Bone marrow (tissue), 2 donors: ENCODE measurements at places on chromosomes 13 and 19.

- no peak for DNase-seq
Measured at GRCh38 chr19:28168557-28168956, 1044.4 kb downstream of the UQCRFS1 start.

DNA sequence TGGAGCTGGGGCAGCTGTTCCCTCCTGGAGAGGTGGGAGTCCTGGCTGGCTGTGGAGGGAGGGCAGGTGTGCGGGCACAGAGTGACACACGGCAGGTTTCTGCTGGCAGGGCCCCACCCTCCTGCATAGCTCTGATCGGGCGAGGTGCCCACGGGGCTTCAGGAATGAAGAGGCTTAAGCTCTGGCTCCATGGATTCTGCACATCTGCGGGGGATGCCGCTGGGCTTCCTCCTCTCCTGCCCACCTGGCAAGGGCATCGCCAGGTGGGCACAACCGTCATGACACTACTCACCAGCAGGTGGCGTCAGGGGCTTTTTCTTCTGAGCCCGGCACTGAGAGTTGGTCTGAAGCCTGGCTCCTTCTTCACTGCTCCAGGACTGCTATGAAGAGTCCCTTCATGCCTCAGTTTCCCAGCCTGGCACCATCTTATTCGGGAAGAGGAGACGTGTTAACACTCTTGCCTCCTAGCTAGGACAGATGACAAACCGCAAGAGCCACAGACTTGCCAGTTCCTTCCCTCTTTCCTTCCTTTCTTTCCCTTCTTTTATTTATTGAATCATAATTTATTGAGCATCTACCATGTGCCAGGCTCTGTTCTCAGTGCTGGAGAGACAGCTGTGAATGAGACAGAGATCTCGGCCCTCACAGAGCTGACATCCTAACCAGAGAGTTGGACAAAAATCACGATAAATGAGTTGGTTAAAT is 15.2 kb upstream of the PAK4 start:
- peak; percentile 14 for DNase-seq

DNA sequence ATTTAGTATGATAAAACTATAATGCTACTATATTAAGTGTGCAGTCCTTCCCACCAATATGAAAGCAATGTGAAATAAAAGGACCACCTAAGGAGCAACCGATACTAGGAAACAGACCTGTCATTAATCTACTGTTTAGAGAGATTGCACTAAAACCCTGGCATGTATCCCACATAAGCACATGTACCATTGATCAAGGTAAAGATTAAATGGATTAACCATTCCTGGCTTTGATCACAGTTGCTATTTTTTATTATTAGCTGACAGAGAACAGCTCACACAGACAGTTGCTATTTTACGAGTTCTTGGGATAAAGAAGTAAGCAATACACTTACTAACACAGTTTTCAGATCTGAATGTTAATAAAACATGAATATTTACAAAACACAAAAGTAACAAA is 57.7 kb upstream of the ZDHHC20 start:
- DNase-seq: no peak

- DNase-seq: peak; percentile 46
Measured at GRCh38 chr13:29573190-29573589, 22.3 kb downstream of the SLC7A1 start.

DNA sequence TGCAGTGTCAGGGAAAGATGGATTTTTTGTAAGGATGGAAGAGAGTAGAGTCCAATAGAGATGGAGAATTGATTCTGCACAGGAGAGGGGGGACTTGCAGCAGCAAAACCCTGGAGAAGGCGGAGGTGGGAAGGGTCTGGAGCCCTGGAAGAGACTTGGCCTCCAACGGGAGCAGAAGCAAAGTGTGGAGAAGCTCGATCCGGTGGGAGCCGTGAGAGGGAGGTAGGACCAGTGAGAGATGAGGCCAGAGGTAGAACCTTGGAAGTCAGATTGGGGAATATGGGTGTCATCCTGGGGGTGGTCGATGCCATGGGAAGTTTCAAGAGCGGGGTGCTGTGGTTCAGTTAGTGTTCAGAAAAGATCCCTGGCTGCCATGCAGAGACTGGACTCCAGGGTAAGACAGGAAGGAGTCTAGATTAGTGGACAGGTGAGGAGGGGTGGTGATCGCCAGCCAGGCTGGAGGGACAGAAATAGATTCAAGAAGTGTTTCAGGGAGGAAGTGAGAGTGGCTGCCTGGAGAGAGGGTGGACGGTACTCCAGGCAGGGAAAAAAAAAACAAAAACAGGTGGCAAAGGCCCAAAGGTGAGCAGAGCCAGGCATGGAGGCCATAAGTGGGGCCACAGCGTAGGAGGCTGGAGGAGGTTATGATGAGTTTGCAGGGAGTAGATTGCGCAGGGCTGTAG is 2.6 kb downstream of the PPP5C start:
- DNase-seq: no peak

- DNase-seq: peak; percentile 47
Measured at GRCh38 chr13:29923554-29924481, 73.4 kb upstream of the UBL3 start.

- peak; percentile 89 for DNase-seq
Measured at GRCh38 chr19:44746946-44747738, 1.4 kb upstream of the BCL3 start.

- no peak for DNase-seq
Measured at GRCh38 chr19:4217429-4218264, 11.7 kb upstream of the EBI3 start.

DNA sequence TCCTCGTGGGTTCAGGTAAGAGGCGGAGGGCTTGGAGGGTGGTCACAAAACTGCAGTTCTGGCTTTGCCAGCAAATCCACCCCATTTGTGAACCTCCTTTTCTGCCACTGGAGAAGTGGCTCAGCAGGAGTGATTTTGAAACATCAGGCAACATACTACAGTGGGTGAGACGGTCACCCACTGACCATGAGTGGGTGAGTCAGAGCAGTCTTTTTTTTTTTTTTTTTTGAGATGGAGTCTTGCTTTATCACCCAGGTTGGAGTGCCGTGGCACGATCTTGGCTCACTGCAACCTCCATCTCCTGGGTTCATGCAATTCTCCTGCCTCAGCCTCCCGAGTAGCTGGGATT is 3.0 kb downstream of the TOMM40 start:
- no peak for DNase-seq

GRCh38 chr13:71149498-71150363 is 717.3 kb downstream of the DACH1 start:
- no peak for DNase-seq

- no peak for DNase-seq
Measured at GRCh38 chr13:72208112-72208645, 341.2 kb upstream of the DACH1 start.

DNA sequence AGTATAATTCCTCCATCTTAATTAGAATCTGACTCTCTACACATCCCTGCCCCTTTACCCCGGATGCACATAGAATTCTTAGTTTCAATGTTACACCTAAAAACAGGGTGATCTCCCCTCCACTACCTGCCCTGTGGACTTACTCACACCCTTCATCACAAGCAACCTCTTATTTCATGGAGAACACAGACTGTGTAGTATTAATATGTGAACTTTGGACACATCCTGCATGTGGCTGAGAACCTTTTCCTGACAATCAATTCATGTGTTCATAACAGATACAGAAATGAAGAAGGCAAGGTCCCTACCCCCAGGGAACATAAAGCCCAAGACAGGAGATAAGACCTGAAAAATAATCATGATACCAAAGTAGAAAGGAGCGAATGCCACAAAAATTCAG is 11.8 kb downstream of the CEACAM6 start:
- no peak for DNase-seq

DNA sequence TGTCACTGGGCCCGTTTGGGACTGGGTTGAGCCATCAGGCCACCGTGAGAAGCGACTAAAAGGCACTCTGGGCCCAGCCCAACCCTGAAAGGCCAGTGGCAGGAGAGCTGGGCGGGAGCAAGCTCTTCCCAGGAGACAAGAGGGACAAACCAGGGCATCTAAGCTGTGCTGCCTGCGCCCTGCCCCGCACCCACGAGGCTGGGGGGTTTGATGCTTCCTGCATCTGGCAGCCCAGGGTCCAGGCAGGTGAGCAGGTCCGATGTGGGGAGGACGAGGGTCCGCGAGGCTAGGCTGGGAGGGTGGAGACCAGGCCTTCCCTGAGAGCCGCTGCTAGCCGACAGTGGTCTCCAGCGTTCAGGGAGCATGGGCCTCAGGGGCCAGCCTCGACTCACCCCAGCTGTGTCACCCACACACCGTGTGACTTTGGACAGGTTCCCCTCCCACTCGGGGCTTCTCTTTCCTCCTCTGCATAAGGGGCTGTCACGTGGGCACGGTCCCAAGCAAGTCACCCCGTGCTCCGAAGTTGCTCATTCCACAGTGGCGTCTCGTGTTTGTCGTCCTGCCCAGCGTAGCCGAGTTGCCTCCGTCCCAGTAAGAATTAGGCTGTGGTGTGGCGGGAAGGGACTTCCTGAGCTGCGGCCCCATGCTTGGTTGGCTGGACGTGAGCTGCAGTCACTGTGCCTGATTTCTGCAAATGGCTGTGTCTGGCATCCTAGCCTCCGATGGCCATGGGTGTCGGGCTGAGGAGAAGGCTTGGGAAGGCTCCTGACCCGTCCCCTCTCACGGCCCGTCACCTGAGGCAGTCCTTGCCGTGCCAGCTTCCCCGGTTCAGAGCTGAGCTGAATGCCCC is 15.8 kb downstream of the PLIN4 start:
- no peak for DNase-seq

GRCh38 chr13:110330491-110331011 is 23.5 kb downstream of the COL4A2 start:
- DNase-seq: no peak

- no peak for DNase-seq
Measured at GRCh38 chr13:95243207-95243606, 58.0 kb downstream of the ABCC4 start.

DNA sequence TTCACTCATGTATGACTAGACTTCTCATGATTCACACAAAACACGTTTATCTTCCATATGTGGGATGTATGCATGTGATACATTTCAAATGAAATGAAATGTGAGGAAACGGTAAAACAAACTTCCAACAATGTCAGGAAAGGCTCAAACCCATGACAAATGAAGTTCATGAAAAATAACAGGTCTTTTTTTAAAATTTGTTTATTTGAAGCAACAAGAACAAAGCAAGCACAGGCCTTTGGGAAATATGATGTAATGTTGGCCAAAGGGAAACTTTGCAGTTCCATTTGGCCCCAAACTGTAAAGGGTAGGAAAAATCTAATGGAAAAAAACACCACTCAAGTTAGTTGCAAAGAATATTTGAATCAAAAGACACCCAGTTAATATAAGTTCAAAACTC is 463.8 kb upstream of the ARGLU1 start:
- DNase-seq: no peak

GRCh38 chr13:32309312-32310133 is 5.6 kb downstream of the ZAR1L start:
- no peak for DNase-seq

GRCh38 chr19:32387701-32388392 is 17.7 kb upstream of the DPY19L3 start:
- DNase-seq: no peak

- DNase-seq: no peak
Measured at GRCh38 chr13:99422586-99423220, 78.6 kb upstream of the TM9SF2 start.

GRCh38 chr13:106565127-106565775 is 2.7 kb downstream of the ARGLU1 start:
- no peak for DNase-seq

DNA sequence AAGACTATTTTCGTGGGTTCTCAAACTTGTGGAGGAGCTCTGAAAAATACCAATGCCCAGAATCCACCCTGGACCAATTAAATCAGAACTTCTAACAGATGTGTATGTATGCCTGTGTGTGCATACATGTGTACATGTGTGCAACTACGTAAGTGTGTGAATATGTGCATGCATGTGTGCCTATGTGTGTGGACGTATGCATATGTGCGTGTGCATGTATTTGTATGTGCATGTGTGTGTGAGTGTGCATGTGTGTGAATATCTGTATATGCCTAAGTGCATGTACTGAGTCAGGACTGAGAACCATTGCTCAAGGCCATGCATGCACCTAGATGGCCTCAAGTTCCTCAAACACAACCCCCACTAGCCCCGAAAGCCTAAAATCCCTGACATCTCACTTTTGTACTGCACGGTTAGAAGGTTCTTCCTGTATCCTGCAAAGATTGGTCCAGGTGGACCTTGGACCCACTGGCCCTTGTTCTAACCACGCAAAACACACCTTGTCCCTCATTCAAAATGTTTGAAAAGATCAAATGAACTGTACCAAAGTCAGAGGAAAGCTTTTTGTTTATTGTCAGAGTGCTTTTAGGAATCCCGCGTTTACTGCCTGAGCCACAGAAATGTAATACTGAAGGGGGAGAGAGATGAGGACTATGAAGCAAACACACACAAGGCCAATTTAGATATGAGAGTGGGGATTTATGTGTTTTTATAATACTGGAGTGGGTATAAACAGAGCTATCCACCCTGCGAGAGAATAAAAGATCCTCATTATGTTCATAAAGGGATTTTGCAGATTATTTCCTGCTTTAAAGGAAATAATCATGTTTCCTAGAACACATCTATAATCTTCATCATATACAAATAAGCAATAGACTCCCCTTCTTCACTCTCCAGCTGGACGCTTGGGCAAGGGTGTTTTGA is 39.1 kb downstream of the LATS2 start:
- no peak for DNase-seq

DNA sequence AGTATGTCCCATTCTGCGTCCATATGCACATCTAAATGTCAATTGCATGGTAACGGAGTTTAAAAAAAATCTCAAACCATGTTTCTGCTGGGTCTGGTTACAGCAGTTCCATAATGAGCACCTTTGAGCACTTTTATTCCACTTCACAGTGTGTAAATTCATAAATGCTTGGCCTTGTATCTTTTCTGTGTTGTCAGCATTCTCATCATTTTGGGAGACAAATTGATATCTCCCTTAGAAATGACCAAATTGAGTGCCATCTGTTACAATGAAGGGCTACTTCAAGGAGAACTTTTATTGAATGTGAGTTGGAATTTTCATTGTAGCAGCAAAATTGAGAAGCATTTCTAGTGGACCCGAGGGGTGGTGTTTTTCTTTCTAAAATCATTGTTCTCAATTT is 432.9 kb upstream of the PCDH9 start:
- DNase-seq: no peak

DNA sequence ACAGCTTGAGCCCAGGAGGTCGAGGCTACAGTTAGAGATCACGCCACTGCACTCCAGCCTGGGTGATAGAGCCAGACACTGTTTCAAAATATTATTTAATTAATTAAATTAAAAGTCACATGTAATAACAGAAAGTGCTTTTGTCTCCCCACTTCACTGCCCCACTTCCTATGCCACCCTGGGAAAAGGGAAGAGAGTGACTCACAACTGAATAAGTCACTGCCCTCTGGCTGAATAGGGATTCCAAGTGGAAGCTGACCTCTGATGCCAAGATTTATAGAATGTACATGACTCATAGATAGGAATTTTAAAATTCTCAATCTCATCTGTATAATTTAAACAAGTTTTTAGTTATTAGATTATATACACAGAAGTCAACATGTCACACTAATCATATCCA is 22.2 kb upstream of the ERVV-1 start:
- DNase-seq: no peak

DNA sequence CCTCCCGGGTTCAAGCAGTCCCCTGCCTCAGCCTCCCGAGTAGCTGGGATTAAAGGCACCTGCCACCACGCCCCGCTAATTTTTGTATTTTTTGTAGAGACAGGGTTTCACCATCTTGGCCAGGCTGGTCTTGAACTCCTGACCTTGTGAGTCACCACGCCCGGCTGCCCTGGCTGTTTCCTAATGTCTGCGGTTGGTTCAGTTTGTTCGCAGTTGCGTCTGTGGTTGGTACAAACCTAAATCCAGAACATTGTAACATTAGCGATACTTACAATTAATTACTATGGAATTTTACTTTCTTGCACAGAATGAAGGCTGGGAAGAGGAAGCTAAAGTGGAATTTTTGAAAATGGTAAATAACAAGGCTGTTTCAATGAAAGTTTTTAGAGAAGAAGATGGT is 38.1 kb downstream of the RNF17 start:
- DNase-seq: no peak
